Stimulated activated CD4-positive, alpha-beta T cell treated with anti-CD3 and anti-CD28 coated beads, TNF-alpha, amount 100 ng/mL, for 4 hours (primary cell): ENCODE measurements at places on chromosomes 4 and X.
A peak's percentile ranks its signal among the peaks of the same experiment; 100 is the strongest.

DNA sequence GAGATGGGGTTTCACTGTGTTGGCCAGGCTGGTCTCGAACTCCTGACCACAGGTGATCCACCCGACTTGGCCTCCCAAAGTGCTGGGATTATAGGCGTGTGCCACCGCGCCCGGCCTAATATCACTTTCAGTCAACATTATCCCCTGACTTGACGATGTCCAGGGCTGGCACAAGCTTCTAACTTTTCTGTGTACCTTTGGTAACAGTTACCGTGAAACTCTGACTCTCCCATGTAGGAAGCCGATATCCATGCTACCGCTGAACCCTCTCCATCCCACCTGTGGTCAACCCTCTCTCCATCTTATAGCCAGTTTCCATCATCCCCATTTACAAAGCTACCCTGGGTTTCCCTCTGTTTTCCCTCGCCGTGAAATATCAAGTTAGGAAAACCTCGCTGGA, 77.5 kb downstream of the CRLF2 start:
- DNase-seq = no peak

- no peak for DNase-seq
Observed at GRCh38 chrX:3699821-3700381, 13.5 kb downstream of the PRKX start.

DNA sequence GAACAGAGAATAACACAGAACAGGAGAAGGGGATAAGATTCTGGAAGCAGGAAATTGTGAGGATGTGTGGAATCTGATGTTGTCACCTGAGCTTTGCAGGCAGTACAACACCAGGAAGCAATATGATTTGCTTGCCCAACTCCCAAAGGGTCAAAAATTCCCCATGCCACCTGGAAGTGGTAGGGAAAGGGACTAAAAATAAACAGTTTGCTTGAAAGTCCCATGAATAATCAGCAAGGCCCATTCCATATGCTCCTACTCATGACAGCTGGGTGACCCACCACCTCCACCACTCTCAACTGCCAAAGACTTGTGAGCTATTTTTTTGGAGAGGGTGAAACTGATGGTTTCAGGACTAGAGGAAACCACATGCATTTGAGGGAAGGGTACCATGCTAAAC, 168.4 kb downstream of the KCNIP4 start:
- DNase-seq = no peak

DNA sequence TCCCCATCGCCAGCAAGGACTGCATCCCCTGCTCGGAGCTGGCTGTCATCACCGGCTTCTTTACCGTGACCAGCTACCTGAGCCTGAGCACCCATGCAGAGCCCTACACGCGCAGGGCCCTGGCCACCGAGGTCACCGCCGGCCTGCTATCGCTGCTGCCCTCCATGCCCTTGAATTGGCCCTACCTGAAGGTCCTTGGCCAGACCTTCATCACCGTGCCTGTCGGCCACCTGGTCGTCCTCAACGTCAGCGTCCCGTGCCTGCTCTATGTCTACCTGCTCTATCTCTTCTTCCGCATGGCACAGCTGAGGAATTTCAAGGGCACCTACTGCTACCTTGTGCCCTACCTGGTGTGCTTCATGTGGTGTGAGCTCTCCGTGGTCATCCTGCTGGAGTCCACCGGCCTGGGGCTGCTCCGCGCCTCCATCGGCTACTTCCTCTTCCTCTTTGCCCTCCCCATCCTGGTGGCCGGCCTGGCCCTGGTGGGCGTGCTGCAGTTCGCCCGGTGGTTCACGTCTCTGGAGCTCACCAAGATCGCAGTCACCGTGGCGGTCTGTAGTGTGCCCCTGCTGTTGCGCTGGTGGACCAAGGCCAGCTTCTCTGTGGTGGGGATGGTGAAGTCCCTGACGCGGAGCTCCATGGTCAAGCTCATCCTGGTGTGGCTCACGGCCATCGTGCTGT, 31.5 kb downstream of the WFS1 start:
- no peak for DNase-seq

DNA sequence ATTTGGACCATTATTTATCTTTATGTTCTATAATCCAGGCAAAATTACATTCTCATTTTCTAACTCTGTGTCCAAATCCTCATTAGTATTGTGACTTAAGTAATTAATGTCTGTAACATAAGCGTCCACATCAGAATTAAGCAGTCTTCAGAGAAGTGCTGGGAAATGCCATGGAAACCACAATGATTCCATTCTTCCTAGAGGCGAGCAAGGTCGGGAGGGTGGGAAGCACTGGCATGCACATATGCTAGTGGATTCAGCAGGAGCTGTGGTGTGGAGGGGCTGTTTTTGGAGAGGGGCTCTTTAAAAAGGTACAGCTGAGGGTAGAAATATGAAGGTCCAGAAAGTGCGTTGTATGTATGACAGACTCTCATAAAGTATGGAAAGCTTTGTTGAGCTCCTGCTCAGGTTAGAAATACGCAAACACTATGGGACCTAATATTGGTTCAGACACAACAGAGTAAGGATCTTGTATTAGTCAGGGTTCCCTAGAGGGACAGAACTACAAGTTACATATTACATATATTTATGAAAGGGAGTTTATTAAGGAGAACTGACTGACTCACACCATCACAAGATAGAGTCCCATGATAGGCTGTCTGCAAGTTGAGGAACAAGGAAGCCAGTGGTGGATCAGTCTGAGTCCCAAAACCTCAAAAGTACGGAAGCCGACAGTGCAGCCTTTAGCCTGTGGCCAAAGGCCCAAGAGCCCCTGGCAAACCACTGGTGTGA, 61.5 kb downstream of the GLRA2 start:
- no peak for DNase-seq

- no peak for DNase-seq
Observed at GRCh38 chr4:1597021-1597931, 86.8 kb downstream of the FAM53A start.

DNA sequence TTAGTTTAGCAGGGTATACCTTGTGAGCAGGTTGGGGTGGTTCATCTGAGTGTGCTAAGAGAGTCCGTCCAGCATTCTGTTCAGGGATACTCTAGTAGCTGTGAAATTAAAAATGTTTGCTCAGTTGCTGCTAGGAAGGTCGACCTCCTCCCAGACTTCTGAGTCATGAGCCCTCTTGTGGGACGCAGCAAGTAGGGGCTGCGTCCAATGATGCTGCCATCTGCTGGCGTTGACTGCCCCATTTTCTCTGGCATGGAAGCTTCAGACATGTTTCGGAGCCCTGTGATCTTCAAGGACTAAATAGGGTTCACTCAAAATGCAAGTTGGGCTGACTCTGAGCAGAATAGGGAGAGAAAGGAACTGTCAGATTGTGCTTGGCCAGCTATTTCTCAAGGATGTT, 201.0 kb upstream of the ARSJ start:
- peak; percentile 2 for DNase-seq

GRCh38 chr4:76850010-76850441, 47.9 kb downstream of the SOWAHB start:
- no peak for DNase-seq

DNA sequence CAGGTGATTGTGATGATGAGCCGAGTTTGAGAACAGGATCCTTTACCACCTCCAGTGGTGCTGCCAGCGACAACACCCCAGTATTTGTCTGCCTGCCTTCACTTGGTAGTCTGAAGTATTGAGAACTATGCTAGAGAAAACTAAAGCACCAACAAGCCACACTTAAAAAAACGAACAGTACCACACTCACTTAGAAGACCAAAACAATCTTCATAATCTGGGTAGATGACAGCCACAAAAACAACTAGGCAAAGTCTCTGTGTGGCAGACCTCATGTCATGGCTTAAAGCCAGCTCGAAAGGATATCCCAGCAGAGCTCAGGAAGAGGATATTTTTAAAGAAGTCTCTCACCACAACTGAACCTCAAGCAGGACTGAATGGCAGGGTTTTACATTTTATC, 236.0 kb downstream of the GPC3 start:
- DNase-seq = no peak

DNA sequence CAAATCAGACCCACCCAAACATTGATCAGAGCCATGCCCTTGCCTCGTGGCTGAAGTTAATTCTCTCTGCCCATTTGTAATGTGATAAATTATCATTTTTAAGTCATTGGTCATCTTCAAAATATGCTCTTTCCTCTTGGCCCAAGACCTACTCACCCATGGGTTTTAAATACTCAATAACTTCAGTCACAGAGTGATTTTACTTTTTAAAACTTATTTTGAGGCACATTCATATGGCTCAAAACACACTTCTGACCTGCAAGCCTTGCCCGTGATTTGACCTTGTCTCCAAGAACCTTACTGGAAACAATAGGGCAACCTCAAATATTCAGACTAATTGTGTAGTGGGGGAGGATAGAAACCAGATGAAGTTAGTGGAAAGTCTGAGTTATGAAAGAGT, 176.2 kb upstream of the LNX1 start:
- no peak for DNase-seq

GRCh38 chrX:29640106-29640505, 575.3 kb upstream of the MAGEB2 start:
- no peak for DNase-seq

GRCh38 chrX:24242649-24243175, 71.2 kb downstream of the SUPT20HL2 start:
- no peak for DNase-seq

DNA sequence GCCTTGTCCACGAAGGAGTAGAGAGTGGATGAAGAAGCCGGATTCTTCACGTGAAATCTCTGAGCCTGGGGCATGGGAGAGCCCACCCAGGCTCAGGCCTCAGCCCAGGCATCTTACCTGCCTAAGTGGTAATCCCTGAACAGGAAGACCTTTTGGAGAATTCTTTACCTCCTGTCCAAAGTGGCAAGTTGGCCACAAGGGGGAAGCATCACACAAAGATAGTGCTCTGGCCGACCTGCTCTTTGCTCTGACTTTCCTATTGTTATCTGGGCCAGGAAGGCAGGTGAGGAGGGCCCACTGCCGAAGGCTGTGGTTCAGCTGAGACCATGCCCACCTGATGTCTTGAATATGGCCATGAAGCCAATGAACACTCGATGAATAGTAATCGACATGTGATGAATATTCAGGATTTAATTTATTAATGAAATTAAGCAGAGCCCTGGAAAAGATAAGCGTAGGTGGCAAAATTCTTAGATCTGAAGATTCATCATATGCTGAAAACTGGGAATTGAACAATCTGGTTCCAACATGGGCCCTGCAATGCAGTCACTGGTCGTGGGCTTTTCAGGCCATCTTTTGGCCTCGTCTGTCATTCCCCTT, 93.8 kb downstream of the PDGFRA start:
- peak; percentile 3 for DNase-seq

GRCh38 chr4:2222838-2223237, 19.1 kb downstream of the HAUS3 start:
- DNase-seq = no peak

DNA sequence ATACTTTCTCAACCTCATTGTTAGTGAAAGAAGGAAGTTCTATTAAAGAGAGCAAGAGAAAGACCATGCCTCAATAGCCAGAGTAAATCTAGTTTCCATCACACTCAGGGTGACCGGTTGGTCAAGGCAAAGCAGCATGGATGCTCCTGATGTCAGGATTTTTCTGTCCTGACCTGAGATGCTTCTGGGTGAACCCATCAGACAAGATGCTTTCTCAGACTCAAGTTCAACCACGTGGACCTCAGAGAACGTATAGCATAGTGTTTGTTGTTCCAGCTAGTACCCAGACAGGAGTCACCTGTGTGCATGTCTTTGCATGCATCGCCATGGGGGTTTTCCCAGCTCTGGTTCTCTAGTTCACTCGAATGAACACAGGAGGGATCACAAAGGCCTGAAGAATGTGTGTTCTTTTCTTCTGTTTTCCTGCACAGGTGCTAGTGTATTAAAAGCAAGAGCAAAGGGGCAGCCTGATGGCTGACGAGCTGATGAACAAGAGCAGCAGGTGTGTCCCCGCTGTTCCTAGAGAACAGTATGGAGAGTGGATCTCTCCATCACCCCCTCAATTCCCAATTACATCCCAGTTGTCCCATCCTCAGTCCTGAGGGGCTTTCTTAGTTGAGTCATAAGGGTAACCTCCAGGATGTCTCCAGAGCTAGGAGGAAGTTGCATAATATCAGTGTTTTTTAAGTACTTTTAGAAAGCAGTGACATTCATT, 110.5 kb upstream of the ENPP6 start:
- no peak for DNase-seq
